ENCODE measurements at places on chromosomes 11 and 22.

GRCh38 chr22:45065726-45066125 is 55.9 kb upstream of the PHF21B start:
- no peak for DNase-seq

DNA sequence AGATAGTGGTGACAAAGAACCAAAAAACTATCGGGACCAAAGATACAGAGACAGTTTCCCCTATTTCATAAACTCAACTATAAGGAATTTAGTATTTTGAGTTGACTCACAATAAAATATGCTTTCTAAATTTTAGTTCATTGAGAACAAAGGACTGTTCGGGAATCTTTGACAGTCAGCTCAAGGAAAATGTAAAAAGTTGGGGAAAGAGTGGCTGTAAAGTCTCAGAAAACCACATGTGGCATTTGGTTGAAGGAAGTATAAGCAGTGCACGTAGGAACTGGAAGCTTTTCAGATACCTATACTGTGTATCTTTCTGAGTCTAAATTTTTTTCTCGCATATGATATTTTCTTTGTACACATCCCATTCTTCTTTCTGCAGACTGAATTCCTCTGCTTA is 688.9 kb downstream of the KCNA4 start:
- no peak for DNase-seq

DNA sequence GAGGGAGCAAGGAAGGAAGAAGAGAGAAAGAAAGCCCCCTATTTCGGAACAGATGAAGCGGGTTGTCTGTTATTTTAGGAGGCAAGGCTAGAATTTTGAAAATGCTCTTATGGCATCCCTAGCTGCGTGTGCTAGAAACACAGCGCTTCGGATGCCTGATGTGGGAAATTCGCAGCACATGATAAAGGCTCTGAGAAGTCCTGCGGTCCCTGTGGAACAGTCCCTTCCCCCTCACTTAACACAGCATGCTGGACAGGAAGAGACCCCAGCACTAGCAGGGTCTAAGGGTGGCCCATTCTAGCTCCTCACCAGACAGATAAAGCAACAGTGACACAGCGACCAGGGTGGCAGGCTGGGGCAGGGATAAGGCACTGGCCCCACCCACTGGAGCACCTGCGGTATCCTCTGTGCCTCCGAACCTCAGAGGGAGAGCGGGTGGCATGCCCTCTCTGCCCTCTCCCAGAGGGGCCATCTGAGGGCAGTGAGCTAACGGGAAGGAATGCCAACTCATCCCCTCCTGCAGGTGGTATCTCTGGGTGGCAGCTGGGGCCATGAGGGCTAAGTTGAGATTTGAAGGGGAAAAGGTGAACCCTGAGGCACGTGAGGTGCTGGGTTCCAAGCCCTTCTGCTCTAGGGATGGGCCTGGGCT is 75.7 kb downstream of the SCUBE1 start:
- DNase-seq = no peak

- no peak for DNase-seq
Measured at GRCh38 chr11:96254087-96254486, 88.9 kb downstream of the MAML2 start.

- DNase-seq = no peak
Measured at GRCh38 chr11:46335890-46336562, 11.2 kb upstream of the DGKZ start.

- no peak for DNase-seq
Measured at GRCh38 chr11:115389790-115390189, 114.4 kb downstream of the CADM1 start.

- no peak for DNase-seq
Measured at GRCh38 chr22:46578251-46578823, 40.9 kb upstream of the CELSR1 start.

DNA sequence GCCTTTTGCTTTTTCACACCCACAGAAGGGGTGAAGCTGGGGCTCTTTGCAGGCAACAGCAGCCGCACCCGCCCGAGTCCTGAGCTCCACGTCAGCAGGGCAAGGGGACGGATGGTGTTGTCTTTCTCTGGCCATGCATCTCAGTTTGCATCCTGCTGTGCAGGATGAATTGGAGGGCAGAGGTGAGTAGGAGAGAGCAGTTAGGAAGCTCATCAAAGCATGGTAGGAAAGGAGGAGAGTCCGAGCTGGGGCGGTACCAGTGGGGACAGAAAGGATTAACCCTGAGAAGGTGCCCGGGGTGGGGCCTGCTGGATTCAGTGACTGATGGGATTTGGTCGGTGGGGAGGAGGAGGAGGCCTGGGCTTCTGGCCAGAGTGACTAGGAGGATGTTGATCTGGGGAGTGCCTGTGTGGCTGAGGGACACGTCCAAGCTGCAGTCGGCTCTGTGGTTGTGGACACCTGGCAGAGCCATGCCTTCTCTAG is 14.6 kb downstream of the FAM83F start:
- DNase-seq = no peak

DNA sequence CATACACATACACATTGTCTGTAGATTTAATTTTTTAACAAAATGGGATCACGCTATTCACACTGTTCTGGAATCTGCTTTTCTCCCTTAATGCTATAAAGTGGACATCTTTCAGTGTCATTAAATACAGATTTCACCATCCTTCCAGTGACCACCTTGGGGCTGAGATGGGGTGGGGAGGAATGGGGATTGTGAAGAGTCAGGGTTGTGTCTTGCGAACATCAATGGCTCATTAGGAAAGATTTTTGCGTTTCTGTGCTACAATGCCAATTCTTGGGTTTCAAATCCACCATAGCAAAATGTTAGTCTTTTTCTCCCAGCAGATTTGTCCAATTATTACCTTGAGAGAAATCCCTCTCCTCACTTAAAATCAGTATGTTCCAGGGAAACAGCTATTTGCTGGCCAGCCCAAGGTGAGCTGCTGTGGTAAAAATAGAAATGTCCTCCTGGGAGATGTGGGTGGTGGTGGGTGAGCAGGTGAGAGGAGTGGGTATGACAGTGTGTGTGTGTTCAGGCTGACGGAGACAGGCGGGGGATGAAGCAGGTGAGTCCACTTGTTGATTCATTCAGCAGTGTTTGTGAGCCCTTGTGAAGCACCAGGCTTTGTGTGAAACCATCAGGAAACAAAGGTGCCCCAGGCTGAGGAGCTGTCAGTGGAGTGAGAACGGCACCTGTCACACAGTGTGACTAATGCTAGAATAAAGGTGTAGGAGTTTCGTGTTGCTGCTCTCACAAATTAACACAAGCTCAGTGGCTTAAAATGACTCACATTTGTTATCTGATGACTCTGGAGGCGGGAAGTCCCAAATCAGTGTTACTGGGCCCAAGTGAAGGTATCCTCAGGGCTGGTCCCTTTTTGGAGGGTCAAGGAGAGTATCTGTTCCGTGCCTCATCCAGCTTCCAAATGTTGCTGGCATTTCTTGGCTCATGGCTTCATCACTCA is 1.7 kb upstream of the CBX6 start:
- no peak for DNase-seq

DNA sequence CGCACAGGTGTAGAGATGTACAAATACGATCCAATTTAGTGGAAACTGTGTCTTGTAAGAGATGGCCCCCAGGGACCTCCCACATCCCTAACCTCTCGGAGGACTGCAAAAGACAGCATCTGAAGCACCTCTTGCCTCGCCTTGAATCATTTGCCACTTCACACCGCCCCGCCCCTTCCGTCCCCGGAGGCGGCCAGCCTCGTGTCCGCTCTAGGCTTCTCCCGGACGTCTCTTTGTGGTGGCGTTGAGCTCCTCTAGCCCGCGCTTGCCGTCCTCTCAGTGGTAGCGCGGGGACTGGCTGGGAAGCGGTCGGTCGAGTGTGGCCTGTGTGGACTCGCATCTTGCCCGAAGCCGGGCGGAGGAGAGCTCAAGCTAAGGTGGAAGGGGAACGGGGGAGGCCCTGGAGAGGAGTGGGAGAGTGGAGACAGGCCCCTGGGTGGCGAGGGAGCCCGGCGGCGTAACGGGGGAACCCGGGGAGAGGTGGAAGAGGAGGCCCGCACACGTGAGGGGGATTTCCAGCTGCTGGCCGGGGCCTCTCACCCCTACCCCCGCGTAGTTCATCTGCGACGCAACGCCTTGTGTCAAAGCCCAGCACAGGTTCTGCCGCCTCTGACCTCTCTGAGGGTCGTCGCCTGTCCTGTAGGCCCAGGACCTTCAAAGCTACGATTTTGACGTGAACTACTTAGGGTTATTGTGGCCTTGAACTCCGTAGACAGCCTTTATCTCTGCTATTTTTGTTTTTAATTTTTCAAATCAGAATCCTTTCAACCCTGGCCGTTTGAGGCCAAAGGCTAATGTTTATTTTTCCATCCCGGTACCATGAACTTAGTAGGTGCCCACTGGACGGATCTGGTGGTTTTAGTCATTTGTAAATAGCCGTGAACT is at the start of gene ARL14EP:
TSS of gene ARL14EP (plus strand) at position 279 of the 885 bp plus-strand sequence. CDS start 7,845 bp downstream, outside the sequence.
- peak; percentile 95 for DNase-seq

DNA sequence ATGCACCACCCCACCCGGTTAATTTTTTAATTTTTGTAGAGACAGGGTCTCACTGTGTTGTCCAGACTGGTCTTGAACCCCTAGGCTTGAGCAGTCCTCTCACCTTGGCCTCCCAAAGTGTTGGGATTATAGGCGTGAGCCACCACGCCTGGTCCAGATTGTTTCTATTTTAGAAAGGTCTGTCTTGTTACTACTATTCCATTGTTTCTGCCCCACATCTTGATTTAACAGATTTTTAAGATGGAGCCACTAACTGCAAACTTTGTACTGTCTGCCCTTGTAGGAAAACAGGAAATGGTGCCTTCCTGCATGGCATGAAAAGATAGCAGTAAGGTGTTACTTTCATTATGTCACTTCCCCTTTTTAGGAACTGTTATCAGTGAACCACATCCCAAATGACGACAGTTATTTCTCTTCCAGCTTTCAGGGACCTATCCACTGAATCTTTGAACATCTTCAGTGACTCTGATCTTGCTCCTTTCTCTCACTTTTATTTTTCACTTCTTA is 23.2 kb downstream of the TAF1D start:
- no peak for DNase-seq

- DNase-seq = peak; percentile 93
Measured at GRCh38 chr11:67071420-67072284, 15.0 kb downstream of the RHOD start.

DNA sequence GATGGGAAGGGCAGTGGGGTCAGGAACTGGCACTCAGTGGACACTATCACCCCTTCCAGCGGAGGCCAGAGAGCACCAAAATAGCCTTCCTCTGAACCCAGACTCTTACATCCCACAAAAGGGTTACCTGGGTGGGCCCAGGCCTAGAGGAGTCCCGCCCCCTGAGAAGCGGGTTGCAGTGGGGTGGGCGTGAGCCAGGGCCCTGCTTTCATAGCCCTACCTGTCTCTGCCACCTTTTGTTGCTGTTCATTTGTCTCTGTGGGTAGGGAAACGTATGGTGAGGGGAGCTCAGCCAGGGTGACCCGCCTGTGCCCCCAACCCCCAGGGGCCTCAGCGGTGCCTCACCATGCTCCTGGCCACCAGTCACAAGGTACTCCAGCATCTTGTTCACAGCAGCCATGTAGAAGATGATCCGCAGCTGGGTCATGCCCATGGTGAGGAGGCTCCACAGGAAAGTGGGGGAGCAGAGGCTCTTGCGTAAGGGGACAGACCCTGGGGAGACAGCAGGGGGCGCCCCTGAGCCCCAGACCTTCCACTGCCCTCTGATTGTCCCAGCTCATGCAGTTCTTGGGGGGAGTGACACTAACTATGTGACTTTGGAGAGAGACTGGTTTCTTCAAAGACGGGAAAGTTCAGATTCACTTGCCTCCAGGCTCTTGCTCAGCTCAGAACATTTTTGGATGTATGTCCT is 24.0 kb downstream of the SLC43A1 start:
- peak; percentile 53 for DNase-seq

- DNase-seq = no peak
Measured at GRCh38 chr11:131957875-131958274, 587.5 kb downstream of the NTM start.

- peak; percentile 89 for DNase-seq
Measured at GRCh38 chr11:12914400-12914912, 94.7 kb upstream of the RASSF10 start.

- DNase-seq = peak; percentile 89
Measured at GRCh38 chr22:36027935-36028645, 534 bp downstream of the RBFOX2 start.

DNA sequence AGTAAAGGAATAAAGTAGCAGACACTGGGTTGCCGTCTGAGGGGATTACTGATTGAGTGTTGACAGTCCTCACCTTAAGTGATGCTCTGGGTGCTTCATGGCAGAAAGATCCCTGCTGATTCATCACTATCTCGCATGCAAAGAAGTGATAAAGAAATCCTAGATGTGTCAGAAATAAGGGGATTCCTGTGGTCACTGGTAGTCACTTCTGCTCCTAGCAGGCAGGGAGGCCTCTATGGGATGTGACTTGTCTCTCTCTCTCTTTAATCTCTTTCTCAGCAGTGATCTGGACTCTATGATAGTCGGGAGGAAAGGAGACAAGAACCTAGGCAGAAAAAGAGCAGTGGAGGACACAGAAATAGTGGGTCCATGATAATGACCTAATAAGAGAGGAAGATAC is 30.9 kb upstream of the OR56A1 start:
- no peak for DNase-seq

DNA sequence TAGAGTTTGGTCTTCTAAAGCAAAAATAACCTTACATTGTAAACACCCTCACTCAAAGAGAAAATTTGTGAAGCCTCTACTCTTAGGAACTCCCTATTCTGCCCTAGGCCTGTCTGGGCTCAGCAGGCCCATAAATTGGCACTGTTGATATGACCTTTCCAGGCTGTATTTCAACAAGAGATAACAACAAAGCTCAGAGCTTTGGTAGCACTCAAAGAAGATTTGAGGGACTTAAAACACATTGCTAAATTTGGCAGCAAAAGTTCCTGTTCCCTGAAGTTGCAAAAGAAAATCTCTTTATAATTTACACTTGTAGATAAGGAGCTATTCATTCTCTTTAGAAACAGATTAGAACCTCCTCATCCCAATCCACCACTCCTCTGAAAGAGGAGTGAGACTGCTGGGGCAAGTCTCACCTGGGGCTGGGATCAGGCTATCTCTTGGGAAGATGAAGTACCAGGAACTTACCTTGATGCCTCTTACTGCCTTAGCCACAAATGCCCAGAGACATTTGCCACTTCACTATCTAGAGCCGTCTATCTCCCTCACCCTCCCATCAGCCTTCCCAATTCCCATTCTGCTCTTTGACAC is 110.4 kb upstream of the AKIP1 start:
- DNase-seq = no peak

DNA sequence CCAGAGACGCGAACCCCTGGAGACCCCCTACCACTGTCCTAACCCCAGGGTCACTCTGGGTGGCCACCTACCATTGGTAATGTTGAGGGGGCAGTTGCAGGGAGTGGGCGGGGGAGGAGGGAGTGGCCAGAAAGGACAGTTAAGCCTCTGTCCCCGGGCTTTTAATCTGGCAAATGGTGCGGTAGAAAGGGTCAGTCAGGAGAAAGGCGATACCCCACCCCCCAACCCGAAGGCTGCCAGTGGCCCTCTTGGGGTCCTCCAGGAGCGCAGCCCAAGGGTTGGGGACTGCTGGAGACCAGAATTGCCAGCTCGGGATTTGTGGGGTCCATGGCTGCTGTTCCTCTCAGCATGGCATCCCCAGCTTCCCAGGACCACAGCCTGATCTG is 742 bp downstream of the P2RY2 start:
- no peak for DNase-seq

DNA sequence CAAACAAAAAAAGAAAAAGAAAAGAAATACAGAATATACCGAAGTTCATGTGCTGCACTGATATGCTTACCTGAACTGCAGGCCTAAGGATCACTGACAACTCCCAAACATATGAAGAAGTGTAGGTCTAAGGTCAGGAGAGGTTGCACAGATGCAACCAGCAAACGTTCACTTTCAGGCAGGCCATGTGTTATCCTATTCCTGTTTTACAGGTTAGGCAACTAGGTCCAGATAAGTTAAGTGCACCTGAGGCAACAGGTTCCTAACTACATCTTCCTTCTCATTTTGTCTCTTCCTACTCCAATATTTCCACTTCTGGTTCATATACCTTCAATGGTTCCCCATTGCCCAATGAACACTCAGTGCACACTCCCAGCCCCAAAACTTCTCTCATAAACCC is 15.1 kb downstream of the PI4KA start:
- DNase-seq = no peak

Measured in AG20443 (cell line).